ENCODE measurements at places on chromosomes 4 and X.

GRCh38 chr4:66059136-66059535 lies 388.8 kb upstream of the EPHA5 start:
- DNase-seq, result no peak

DNA sequence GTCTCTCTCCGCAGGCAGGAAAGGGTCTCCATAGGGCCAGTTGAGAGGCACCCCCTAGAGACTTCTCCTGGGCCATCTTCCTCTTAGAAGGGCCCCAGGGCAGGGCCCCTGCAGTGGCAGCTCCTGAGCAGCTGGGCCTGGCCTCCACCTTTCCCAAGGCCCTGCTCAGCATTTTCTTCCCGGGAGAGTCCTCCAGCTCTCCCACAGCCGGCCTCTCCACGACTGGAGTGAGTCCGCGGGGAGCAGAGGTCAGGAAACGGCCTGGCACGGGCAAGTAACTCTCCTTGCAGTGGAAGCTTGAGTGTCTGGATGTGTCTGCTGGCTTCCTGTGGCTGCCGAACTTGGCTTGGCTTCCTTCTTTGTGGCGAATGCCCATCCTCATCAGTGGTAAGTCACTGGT lies 1.6 kb upstream of the LOC101059915 start:
- no peak for DNase-seq

- DNase-seq, result no peak
These were observed 287.4 kb downstream of the TECRL start for GRCh38 chr4:64121803-64122202.

DNA sequence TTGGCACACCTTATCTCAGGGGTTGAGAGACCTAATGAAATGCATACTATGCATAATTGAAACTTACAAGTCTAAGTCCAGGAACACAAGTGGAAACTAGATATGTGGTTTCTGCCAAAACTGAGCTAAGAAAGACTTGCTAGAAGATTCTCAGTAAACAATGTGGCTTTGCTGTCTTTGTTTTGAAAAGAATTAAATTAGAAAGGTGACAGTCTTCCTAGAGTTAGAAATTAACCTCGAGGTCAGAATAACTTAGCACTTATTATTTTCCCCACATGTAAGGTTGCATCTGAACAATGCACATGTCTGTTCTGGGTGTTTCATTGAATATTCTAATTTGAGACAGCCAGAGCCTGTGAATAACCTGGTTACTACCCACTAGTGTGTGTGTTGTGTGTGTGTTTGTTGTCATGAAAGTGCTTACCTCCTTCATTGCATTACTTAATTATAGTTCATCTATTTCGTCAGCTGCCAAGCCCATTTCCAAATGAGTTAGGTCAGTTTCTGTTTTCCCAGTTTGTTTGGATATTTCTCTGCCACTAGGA lies 1.5 kb downstream of the EREG start:
- DNase-seq, result no peak

GRCh38 chrX:152072236-152072635 lies 66.1 kb downstream of the MAGEA10 start:
- DNase-seq, result no peak

DNA sequence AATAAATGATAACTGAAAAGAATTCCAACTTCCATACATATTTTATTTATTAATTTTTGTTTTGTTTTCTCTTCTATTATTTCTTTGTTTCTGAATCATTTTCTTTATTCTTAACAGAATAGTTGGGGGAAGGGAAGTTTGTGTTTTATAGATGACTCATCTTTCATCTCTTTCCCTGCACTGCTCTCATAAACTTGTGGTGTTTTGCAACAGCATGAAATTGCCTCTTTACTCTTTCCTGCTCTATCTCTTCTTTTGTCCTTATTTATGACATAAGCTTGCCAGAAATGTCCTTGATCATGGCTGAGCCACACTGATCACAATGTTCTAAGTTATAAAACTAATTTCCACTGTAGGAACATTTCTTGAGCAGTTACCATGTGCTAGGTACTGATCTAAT lies 22.3 kb downstream of the QRFPR start:
- DNase-seq, result no peak

DNA sequence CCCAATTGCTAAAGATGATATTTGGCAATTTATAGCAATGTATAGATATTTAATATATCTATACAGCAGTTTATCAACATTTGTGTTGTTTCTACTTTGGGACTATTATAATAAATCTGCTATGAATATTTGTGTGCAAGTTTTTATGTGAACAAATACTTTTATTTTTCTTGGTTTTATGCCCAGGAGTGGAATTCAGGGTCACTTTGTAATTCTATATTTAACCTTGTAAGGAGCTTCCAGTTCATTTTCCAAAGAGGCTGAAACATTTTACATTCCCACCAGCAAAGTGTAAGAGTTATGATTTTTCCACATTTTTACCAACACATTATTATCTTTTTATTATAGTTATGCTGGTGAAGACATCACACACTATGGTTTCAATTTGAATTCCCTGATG lies 801.3 kb downstream of the PCDH18 start:
- no peak for DNase-seq

GRCh38 chrX:29726811-29727210 lies 488.6 kb upstream of the MAGEB2 start:
- no peak for DNase-seq

GRCh38 chr4:142164767-142165500 lies 528.6 kb downstream of the IL15 start:
- DNase-seq, result no peak

GRCh38 chr4:94765648-94766047 lies 7.9 kb downstream of the BMPR1B start:
- DNase-seq, result no peak

- DNase-seq, result no peak
These were observed 80.5 kb upstream of the HELT start for GRCh38 chr4:184937745-184938144.

GRCh38 chr4:18231726-18232125 lies 210.2 kb upstream of the LCORL start:
- DNase-seq, result no peak

DNA sequence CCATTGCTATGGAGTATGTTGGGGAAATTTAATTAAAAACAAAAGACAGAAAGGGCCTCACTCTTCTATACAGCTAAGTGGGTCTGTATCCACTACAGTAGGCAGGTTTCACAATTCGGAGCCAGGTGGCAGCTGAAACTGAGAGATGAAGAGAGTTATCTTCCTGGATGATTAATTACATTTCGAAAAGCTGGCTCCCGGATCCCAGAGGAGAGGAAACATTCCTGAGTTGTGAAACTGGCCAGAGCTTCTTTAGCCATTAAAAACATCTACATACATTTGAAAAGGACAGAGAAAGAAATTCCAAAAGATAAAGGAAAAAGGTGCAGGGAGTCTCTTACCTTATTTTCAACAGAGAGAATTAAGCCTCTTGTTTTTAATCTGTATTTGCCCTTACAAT lies 15.5 kb upstream of the PDZD4 start:
- no peak for DNase-seq

DNA sequence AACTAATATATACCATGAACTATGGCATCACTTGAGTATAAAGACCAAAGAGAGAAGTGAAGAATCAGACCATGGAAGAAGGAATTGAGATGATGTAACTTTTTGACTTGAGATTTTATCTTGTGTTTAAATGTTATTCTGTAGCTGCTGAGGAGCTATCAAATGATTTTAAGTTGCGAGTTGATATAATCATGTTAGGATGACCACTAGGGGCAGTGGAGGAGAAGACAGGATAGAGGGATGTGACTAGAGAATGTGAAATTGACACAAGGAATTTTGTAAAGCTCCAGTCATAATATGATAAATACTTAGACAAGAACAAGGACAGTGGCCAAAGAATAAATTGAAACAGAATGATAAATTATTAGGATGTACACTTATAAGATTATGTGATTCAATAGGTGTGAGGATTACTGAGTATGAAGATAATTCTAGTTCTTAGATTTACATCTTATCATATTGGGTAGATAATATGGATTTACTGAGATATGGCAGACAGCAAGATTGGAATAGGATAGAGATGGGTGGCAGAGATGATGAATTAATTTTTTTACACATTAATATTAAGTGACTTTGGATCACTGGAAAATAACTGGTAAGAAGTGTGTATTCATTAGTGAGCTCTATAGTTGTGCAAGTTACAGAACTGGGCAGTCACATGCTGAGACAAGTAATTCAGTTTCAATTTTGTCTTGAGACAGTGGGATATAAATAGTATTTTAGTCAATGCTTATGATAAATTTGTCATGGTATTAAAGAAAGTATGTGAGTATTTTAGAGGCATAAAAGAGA lies 816.0 kb upstream of the PCDH10 start:
- DNase-seq, result no peak

DNA sequence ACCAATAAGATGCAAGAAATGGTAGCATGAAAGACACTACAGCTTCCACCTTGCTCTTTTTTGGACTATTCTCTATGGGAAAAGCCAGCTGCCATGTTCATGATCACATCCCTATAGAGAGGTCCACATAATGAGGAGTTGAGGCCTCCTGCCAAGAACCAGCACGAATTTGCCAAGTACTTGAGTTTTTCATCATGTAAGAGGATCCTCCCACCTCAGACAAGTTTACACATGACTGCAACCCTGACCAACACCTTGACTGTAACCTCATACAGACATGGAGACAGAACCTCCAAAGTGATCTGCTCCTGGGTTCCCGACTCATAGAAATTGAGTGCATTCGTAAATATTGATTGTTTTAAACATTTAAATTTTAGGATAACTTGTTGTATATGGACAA lies 135.2 kb upstream of the TSPAN5 start:
- DNase-seq, result no peak

- no peak for DNase-seq
These were observed 549.2 kb upstream of the AMOT start for GRCh38 chrX:113389846-113390245.

DNA sequence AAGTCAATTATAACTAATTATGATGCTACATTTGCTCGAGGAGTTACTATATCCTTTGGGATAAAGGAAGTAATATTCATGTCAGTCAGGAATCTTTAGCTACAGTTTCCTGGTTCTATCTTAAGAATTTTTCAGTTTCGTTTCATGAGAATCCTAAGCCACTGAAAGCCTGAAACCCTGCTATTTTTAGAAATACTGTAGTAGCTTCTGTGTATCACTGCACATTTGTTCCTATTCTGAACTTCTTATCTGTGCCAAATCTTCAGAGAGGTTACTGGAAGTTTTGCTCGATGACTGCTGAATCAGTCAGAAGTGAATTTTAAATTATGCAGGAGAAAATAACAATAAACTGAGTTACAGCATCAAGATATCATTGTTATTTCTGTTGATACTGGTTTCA lies 249.2 kb downstream of the TENM3 start:
- DNase-seq, result no peak

DNA sequence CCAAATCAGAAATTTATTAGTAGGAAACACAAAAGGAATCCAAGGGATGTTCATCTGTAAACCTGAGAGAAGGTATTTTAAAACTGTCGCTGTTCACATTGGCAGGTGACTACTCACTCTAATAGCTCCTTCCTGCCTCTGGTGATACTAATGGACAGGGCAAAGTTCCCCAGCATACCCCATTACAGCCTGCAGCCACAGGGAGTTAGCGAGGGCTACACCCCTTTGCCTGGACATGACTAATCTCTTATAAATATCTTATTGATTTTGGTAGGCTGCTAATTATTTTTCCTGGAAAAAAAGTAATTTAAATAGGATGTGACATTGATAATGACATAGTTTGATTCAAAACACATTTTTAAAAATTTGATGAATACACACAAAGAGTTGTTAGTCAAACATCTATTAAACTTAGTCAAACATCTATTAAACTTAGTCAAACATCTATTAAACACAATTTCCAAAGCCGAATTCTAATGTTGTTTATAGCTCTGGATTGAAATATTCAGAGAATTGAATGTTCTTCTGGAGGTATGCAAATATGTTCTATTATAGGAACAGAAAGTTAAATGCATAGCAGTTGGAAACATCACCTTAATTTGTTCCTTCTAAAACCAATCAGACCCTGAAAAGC lies 83.0 kb upstream of the CBR4 start:
- DNase-seq, result no peak

DNA sequence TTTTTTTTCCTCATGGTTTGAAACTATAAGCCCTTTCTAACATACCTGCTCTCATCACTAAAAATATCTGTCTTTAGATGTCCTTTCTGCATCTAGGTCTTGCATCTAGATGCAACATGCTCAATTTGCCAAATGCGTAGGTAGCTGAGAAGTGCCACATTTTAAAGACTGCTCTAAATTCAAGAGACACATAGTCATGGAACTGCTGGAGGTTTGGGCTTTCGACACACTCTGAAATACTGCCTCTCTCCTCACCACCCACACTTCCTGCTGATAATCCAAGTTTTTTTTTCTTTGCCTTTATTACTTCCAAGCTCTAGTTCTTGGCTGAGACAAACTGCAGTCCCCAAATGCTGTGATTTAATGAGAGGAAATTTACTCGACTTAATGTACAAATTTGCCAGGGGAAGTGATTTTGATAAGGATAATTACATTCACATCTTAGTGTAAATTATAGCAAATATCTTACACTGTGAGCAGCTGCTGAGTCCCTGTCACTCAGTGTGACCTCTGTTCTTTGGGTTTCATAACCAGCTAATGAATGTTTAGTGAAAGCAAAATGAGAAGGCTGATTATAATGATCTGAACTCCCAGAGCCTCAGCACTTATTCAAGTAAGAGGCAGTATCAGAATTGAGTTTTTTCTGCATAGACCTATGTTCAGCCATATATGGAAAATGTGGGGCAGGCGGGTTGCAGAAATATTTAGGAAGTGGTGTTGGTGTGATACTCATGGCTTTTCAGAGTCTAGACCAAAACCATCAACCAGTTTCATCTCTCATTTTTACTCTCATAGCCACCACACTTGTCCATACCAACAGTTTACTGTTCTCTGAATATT lies 31.3 kb downstream of the DRD5 start:
- no peak for DNase-seq

DNA sequence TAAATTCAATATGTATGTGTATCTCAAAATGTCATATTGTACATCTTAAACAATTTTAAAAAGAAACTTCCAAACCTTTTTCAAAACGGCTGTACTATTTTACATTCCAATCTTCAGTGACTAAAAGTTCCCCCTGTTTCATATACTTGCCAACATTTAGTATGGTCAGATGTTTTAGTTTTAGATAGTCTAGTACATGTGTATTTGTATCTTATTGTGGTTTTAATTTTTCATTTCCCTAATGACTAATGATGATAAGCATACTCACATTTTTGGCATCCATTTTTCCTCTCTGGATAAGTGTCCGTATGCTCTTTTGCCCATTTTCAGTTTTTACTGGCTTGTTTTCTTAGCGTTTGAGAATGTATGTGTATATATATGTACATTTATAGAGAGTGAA lies 212.2 kb upstream of the MAGEB18 start:
- DNase-seq, result no peak

GRCh38 chr4:107210450-107211239 lies 174.5 kb upstream of the DKK2 start:
- DNase-seq, result no peak

DNA sequence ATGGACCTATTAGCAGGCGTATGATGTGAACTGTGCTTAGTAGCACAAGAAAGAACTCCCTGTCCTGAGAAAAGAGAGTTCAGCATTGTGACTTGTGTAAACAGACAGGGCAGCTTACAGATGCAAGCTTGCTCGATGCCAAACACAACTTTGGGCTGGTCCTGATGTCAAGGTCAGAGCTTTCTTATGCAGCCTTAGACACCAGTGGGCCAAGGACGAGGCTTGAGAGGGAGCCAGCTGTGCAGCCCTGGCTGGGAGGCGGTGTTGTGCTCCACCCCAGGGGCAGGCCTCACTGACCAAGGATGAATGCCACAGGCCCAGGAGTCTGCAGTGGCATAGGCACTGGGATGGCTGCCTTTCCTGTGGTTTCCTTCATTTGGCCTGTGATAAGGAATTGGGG lies 35.4 kb downstream of the JADE1 start:
- DNase-seq, result no peak

- no peak for DNase-seq
These were observed 58.0 kb downstream of the FGF16 start for GRCh38 chrX:77505227-77505626.
